ENCODE measurements at places on chromosomes 11 and 22.

DNA sequence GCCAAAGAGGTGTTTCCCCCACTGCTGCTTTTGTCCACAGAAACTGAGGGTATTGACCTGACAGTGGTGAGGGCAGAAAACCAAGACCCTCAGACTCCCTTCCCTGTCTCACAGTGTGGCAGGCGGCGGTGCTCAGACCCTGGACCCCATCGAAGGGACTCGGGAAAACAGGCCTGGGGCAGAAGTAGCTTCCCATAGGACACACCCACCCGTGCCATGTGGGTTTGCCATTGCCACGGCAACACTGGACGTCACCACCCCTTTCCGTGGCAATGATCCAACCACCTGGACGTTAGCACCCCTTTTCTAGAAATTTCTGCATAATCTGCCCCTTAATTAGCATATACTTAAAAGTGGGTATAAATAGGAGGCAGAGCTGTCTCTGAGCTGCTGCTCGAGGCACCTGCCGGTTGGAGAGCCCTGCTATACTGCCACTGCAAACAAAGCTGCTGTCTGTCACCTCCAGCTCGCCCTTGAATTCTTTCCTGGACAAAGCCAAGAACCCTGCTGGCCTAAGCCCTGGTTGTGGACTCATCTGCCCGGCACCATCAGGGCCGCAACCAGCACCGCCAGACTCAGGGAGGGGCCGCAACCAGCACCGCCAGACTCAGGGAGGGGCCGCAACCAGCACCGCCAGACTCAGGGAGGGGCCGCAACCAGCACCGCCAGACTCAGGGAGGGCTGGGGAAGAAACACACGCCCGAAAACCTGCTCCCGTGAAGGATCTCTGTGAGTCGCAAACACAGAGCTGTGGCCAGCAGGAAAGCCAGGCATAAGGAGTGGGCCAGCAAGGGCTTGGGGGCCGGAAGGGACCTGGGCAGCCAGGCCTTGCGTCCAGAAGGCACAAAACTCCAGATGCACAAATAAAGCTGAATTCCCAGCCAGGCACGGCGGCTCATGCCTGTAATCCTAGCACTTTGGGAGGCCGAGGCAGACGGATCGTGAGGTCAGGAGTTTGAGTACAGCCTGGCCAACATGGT lies 10.4 kb downstream of the MLC1 start:
- H3K27ac ChIP-seq, result no peak overlapping the region
- H3K4me3 ChIP-seq, result no peak overlapping the region
- no peaks in the 10 kb centered on the region for H3K36me3 ChIP-seq

DNA sequence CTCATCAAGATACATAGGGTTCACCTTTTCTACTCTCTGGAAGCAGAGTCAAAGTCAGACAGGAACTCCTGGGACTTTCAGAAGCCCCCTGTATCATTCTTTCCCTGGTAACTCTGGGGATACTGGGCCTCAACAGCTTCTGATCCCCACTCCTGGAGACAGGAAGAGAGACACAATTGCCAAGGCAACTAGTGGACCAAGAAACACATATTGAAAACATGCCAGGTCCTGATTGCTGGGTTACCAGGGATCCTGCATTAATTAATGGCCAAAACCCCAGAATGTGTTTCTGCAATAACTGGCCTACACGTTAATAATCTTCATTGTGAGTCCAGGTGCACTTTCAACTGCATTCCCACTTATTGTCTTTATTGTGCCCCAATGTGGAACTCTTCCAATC lies 260.8 kb upstream of the POU2AF2 start:
- no peaks in the 10 kb centered on the region for H3K36me3 ChIP-seq
- H3K4me3 ChIP-seq, result no peak overlapping the region
- peaks cover 26% of the 10 kb centered on the region for H3K4me1 ChIP-seq

- no peaks in the 10 kb centered on the region for H3K27me3 ChIP-seq
- H3K4me3 ChIP-seq, result peak within 1 kb of the TSS; percentile 90
- DNase-seq, result peak; percentile 85
- H3K27ac ChIP-seq, result peak within 1 kb of the TSS; percentile 94
- no peaks in the 10 kb centered on the region for H3K36me3 ChIP-seq
Observed at GRCh38 chr11:68121067-68121899, at the start of gene CHKA. Gene CHKA (minus strand): TSS chr11:68121388. CDS start chr11:68121177, 211 bp downstream.

DNA sequence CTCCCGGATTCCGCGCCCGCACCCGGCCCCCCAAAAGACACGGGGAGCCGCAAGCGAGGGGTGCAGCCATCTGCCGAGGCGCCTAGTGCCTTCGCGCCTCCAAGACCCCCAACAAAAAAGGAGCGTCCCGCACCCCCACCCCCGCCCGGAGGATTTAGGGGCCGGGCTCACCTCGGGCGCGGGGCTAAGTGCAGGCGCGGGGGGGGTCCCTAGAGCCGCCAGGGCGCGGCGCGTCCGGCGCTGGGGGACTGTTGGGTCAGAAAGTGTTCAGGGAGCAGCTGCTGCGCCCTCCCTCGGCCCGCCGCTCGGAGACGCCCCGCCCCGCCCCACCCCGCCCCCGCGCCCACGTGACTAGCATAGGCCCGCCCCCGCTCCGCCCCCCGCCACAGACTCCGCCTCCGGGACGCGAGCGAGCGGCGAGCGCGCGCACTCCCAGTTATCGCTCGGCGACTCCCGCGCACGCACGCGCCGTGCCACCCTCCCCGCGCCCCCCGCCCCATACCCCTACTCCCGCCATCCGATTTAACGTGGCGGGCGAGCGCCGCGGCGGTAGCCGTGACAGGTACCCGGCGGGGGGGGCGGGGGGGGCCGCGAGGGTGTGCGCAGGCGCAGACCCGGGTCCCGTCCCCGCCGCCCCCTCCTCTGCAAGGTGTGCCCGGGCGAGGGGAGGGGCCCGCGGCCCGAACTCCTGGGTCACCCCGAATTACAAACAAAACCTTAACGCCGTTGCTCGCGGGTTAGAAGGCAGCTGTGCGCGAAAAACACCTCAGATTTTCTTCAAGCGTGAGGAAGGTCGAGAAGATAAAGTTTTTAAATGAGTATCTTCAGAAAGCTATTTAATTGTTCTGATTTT lies 56.2 kb downstream of the KCNJ4 start:
- peaks cover 58% of the 10 kb centered on the region for H3K4me1 ChIP-seq
- H3K27me3 ChIP-seq, result peaks cover 11% of the 10 kb centered on the region
- H3K27ac ChIP-seq, result peak overlapping the region; percentile 57

- peaks cover 51% of the 10 kb centered on the region for H3K4me1 ChIP-seq
- H3K4me3 ChIP-seq, result no peak overlapping the region
- H3K27me3 ChIP-seq, result no peaks in the 10 kb centered on the region
Observed at GRCh38 chr11:96313163-96313562, 29.8 kb downstream of the MAML2 start.

- peaks cover 8% of the 10 kb centered on the region for H3K4me1 ChIP-seq
- DNase-seq, result no peak
- H3K27ac ChIP-seq, result no peak overlapping the region
- no peaks in the 10 kb centered on the region for H3K27me3 ChIP-seq
- no peak overlapping the region for H3K4me3 ChIP-seq
Observed at GRCh38 chr11:7651700-7652099, 21.6 kb downstream of the CYB5R2 start.

DNA sequence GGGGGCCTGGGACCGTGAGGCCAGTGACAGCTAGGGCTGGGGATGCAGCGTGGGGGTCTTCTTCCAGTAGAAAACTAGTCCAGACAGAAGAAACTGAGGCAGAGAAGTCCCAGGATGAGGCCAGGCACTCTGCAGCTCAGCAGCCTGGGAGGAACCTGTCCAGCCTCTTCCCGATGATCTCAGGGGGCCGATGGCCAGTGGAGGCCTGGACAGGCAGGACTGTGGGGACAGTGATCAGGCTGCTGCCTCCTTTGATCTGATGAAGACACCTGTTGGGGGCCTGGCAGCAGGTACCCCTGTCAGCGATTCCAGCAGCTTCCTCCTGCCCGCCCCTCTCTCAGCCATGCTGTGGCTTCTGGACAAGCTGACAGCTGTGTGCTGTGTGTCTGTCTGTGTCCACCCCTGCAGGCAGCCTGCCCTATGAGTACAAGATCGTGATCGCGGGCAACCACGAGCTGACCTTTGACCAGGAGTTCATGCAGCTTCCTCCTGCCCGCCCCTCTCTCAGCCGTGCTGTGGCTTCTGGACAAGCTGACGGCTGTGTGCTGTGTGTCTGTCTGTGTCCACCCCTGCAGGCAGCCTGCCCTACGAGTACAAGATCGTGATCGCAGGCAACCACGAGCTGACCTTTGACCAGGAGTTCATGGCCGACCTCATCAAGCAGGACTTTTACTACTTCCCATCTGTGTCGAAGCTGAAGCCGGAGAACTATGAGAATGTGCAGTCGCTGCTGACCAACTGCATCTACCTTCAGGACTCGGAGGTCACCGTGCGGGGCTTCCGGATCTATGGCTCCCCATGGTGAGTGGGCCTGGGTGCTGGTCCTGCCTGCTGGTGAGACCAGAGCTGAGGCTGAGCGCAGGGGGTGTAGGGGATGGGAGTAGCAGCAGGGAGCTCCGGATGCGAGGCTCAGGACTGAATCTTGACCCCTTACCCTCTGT lies 62.6 kb downstream of the MPPED1 start:
- peaks cover 10% of the 10 kb centered on the region for H3K27me3 ChIP-seq
- no peak for DNase-seq
- no peak overlapping the region for H3K27ac ChIP-seq
- no peaks in the 10 kb centered on the region for H3K36me3 ChIP-seq

- H3K4me1 ChIP-seq, result peaks cover 13% of the 10 kb centered on the region
- H3K27me3 ChIP-seq, result peaks cover 5% of the 10 kb centered on the region
- no peak overlapping the region for H3K4me3 ChIP-seq
- no peak for DNase-seq
- no peak overlapping the region for H3K27ac ChIP-seq
- no peaks in the 10 kb centered on the region for H3K36me3 ChIP-seq
Observed at GRCh38 chr11:121113611-121114010, 12.6 kb downstream of the TECTA start.

DNA sequence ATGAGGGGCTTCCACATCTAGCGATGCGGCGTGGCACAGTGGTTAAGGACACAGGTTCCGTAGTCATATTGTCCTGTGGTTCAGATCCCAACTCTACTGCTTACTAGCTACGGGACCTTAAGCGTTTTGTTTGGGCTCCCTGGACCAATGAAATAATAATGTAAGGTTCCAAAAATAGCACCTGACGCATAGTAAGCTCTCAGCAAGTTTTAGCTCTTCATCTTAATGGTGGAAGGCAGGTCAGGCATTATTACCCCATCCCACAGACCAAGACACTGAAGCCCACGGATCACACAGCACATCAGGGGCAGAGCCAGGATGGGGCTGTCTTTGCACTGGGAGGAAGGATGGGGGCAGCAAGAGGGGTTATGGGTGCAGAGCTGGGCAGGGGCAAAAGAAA lies 13.0 kb downstream of the DNAJB13 start:
- H3K27ac ChIP-seq, result peak overlapping the region; percentile 60
- no peaks in the 10 kb centered on the region for H3K36me3 ChIP-seq

DNA sequence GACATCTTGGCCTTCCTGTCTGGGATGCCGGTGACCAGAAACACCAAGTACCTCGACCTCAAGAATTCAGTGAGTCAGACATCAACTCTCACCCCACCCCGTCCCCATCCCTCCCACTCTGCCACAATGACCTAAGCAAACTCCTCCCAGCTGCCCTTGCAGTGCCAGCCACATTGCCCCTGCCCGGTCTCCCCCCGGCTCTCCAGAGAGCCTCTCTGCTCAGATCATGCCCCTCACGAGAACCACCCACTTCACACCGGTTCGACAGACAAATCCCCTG lies 23.6 kb upstream of the MYRF start:
- H3K4me1 ChIP-seq, result peaks cover 10% of the 10 kb centered on the region
- DNase-seq, result no peak
- H3K36me3 ChIP-seq, result no peaks in the 10 kb centered on the region

DNA sequence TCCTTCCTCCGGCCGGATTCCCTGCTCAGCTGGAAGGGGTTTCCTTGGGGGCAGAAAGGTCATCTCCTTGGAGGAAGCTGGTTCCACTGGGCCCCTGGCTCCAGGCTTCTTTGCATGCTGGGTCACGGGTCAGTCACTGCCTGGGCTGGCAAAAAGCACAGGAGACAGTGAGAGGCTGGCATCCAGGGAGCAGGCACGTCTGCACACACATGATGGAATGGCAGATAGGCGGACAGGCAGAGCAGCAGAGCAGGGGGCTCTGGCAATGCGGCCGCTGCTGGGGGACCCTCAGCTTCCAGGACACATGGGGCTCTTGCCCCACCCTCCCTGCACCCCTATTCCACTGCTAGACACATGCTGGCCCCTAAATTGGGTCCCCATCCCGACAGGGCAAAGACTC lies 40.4 kb downstream of the C11orf58 start:
- no peak overlapping the region for H3K27ac ChIP-seq
- DNase-seq, result no peak
- no peaks in the 10 kb centered on the region for H3K36me3 ChIP-seq
- peaks cover 48% of the 10 kb centered on the region for H3K4me1 ChIP-seq
- no peak overlapping the region for H3K4me3 ChIP-seq

- no peaks in the 10 kb centered on the region for H3K4me1 ChIP-seq
- H3K36me3 ChIP-seq, result no peaks in the 10 kb centered on the region
- H3K27me3 ChIP-seq, result no peaks in the 10 kb centered on the region
Observed at GRCh38 chr11:22680628-22681027, 14.2 kb downstream of the GAS2 start.

- no peaks in the 10 kb centered on the region for H3K4me1 ChIP-seq
- no peak overlapping the region for H3K27ac ChIP-seq
- H3K27me3 ChIP-seq, result no peaks in the 10 kb centered on the region
- no peak for DNase-seq
Observed at GRCh38 chr11:131839326-131839725, 468.9 kb downstream of the NTM start.

DNA sequence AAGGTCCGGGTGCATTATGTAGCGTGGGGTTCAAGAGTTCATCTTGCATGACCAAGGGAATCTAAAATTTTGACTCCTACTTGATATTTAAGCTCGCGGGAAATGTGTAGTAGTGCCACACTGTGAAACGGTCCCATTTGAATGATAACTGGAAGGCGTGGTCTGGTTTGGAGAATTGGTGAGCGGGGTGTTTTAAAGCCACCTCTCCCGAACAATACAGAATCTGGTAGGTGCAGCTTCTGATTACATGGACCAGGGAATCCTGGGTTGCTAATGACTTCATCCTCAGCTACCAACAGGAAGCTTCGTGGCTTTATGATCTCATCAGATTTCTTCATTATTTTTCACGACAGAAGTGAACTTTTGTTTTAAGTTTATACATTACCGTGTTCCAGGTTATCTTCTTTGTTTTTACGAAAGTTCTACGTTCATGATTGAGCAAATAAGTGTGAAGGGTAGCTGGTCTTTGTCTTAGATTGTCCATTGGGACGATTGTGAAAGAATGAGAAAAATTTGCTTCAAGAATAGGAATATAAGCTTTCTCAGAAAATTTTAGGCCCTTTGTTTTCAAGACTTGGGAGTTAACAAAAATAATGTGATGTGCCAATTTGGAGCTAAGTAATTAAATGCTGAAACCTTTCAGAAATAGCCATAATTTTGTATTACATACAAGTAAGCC lies 1.7 kb downstream of the QSER1 start:
- peak overlapping the region; percentile 96 for H3K27ac ChIP-seq
- no peaks in the 10 kb centered on the region for H3K27me3 ChIP-seq
- peak overlapping the region; percentile 96 for H3K4me3 ChIP-seq
- DNase-seq, result no peak
- peaks cover 43% of the 10 kb centered on the region for H3K4me1 ChIP-seq
